ENCODE measurements at places on chromosomes 7 and 10.
A peak's percentile ranks its signal among the peaks of the same experiment; 100 is the strongest.

DNA sequence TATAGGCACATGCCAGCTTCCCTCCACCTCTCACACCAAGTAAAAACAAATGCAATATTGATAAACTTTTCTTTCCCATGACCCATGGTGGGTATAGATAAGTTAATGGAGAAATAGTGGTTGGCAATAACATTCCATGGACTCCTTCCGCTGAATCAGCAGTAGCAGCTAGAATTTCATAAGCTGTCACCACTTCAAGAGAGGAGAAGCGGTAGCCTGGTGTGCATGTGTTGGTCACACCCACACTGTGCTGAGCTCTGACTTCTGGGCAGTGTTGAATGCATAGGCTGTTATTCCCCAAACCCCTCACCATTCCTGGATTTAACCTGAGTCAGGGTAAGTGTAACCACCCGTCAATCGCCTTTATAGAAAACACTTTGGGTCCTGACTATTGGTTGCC is 32.5 kb upstream of the BMPER start:
- no peak for DNase-seq

GRCh38 chr10:809671-810350 is 120.3 kb upstream of the DIP2C start:
- peak; percentile 2 for DNase-seq

GRCh38 chr10:77583527-77583926 is 54.1 kb downstream of the KCNMA1 start:
- DNase-seq = no peak

- peak; percentile 80 for DNase-seq
Observed at GRCh38 chr10:127872871-127873600, 19.7 kb downstream of the CLRN3 start.

GRCh38 chr10:102917314-102917961 is 656 bp upstream of the CNNM2 start:
- peak; percentile 93 for DNase-seq

DNA sequence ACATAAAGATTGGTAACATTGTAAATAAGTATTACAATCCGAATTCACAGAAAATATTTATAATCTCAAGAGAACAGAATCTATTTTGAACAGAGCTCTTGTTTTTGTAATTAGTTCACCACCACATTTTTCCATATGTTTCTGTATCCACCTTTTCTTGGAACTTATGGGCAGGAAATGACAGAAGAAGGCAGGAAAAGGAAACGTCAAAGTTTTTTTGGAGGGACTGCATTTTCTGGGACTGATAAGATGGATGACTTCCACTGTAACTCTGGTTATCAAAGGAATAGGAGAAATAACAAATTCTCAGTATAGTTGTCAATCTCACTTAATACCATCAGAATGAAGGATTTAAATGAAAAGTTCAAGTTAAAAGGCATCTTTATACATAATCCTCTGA is 75.1 kb upstream of the SMNDC1 start:
- no peak for DNase-seq

GRCh38 chr10:98901441-98902110 is 334.1 kb downstream of the HPSE2 start:
- DNase-seq = no peak

- DNase-seq = peak; percentile 35
Observed at GRCh38 chr7:127629268-127629854, 11.4 kb upstream of the PAX4 start.

GRCh38 chr10:91062091-91062490 is 141.2 kb upstream of the ANKRD1 start:
- no peak for DNase-seq

GRCh38 chr10:5448333-5449001 is 36.1 kb downstream of the NET1 start:
- DNase-seq = no peak

DNA sequence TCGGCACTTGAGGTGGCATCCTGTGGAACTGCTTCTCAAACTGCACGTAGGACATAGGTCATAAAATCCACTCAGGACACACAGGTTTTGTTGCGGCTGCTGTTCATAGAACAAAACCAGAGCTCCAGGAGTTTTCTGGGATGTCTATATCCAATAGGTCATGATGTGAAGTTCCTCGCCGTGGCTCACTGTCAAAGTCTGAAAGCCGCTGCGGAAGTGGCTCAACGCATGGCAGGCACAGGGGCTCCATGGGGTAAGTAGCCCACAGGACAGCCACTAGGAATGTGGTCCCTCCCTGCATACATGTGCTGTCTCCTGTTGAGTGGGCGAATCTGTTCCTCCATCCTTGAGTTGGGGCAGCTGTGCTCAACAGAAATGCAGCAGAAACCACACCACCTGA is 72.2 kb downstream of the PRKAG2 start:
- DNase-seq = no peak

- peak; percentile 25 for DNase-seq
Observed at GRCh38 chr10:94439275-94439861, 37.0 kb downstream of the TBC1D12 start.

- DNase-seq = no peak
Observed at GRCh38 chr10:97406064-97406463, 4.9 kb upstream of the RRP12 start.

- DNase-seq = no peak
Observed at GRCh38 chr7:18756378-18757050, 261.0 kb downstream of the HDAC9 start.

DNA sequence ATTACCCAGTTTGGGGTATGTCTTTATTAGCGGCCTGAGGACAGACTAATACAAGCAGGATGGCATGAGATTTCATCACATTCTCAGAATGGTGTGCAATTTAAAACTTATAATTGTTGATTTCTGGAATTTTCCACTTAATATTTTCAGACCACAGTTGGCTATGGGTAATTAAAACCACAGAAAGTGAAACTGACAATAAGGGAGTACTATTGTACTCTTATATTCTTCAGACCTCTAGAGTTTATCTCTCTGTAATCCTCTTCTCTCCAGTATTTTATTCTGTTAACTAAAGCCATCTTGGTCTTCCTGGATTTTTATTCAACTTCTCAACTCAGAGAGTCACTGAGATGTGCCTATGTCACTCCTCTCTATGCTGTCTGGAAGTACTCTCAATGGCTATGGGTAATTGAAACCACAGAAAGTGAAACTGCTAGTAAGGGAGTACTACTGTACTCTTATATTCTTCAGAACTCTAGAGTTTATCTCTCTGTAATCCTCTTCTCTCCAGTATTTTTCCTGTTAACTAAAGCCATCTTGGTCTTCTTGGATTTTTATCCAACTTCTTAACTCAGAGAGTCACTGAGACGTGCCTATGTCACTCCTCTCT is 118.3 kb downstream of the PPP1R17 start:
- no peak for DNase-seq

DNA sequence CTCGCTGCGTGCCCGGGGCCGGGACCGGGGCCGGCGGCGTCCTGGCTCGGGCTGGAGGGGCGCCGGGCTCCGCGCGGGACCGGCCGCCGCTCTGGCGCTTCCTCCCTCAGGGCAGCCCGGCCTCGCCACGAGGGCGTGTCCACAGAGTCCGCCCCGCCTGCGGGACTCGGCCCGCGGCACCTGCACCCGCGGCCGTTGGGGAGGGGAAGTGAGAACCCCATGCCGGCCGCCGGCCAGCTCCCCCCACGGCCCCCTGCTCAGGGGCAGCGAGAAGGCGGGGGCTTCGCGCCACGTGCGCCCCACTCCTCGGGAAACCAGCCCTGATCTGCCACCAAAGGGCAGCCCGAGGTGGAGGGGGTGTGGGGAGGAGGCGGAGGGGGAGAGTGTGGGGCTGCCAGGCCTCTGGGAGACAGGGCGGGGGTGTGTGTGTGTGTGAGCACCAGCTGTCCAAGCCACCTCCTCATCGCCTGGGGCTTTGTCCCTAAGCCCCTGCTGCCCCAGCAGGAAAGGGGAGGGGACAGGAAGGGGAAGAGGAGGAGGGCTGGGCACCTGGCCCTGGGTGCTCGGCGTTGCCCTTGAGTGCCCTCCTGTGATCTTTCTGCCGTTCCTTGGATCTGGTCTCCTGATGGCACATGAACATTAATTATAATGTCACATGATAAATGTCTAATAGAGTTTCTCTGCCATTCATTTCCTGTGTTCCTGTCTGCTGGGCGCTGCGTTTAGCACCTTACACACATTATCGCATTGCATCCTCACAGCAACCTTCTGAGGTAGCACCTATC is at the start of gene PIK3AP1:
Gene PIK3AP1 (minus strand): TSS at position 93 of the 785 bp plus-strand sequence. CDS start 120 bp downstream, outside the sequence.
- DNase-seq = peak; percentile 66

- no peak for DNase-seq
Observed at GRCh38 chr10:132867801-132868644, 74.3 kb downstream of the CFAP46 start.

GRCh38 chr7:155490697-155491628 is 33.0 kb downstream of the EN2 start:
- DNase-seq = no peak
